ENCODE measurements at places on chromosomes 1 and 21. TPM values are rescaled to one million over a fixed set of nuclear protein-coding genes. Genes with fewer than 3 reads are reported as not detected.

GRCh38 chr1:76082062-76082461 lies 7.5 kb downstream of the ST6GALNAC3 start:
- DNase-seq: no peak

DNA sequence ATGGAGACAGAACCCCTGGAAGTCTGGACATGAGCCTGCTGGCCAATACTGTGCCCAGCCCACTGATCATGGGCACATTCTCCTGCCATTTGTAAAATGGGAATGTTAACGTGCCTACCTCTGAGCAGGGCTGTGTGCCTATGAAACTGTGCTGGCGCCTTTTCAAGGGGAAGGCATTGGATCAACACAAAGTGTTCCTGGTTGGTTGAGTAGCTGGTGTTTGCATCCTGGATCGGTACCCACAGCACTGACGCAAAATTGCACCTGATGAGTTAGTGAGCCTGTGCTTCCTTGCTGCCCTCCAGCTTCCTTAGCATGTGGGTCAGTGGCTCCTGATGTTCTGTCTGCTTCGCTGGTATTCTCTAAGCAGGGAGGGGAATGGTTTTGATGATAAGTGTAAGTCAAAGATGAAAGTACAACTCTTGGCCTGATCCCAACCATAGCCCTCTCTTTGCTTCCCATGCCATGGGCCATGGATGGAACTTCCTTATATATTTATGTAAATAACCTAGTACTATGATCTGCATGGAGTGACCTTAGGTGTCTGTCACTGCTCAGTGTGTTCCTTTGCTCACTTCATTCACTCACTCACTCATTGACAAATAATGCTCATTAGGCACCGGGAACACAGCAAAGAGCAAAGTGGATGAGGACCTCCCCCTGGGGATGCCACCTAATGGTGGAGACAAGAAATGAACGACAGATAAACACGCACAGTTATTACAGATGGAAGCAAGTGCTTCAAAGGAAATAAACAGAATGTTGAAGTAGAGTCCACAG lies 22.7 kb downstream of the MAB21L3 start:
- no peak for DNase-seq

- DNase-seq: peak; percentile 98
Measured at GRCh38 chr1:179081687-179082332, at the start of gene TOR3A. Gene TOR3A (plus strand): TSS chr1:179082070. CDS start chr1:179082129, 59 bp downstream.

DNA sequence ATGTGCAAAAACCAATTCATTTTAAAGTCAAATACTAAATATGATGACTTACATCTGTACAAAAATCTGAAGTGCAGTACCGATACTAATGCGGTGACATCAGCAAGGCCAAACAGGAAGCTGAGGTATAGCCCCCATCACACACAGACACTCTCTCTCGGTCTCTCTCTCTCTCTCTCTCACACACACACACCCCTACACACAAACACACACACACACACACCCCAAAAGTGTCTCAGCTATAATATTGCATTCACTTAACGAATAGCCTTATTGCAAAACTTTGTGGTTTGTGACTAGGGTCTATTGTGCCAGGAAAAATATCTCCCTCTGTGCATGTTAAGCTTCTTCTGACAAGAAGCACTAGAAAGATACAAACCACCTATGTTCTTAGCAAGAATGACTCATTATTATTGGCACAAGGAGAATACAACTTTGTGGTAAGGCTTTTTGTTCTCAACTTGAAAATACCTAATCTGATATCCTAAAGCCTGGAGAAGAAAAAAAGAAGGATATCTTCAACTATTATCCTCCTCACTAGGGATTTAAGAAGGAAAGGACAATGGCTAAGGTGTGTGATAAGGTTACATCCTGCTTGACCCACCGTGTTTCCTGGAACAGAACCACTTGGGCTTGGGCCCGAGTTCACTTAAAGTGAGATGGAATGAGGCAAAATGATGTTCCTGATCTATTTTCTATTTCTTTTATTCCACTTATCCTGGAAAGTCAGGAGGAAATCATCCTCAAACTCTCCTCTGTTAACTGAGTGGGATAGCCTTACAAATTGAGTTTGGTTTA lies 107.1 kb downstream of the NIBAN1 start:
- DNase-seq: no peak

GRCh38 chr1:71054791-71055190 lies 7.2 kb upstream of the PTGER3 start:
- no peak for DNase-seq

- no peak for DNase-seq
Measured at GRCh38 chr1:46804027-46804889, 5.4 kb downstream of the CYP4B1 start.

Gene IVL
- not detected for total RNA-seq

Gene ZNF697
- 17.9 TPM for total RNA-seq

Gene ESPN
- 59.3 TPM for total RNA-seq

Gene MCOLN3
- 10.6 TPM for total RNA-seq
